ENCODE measurements at places on chromosomes 1 and 21.

DNA sequence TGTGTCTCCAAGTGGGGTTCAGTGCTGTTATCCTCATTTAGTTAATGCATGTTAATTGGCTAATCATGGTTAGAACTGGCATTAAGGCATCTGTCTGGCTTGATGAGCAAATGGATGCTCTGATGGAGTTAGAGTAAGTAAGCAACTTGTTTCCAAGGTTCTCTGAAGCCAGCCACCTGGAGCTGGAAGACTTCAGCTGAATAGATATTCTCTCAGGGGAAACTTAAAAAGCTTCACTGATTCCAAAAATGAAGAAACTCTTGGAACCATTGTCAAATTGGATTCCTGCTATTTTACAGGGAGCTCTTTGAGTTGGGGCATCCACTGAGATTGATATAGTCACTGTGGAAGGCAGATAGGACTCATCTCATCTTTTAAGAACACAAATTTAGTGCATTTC lies 118.9 kb downstream of the CACHD1 start:
- no peak for DNase-seq

GRCh38 chr1:197339106-197340060 lies 71.3 kb downstream of the CRB1 start:
- DNase-seq = no peak

DNA sequence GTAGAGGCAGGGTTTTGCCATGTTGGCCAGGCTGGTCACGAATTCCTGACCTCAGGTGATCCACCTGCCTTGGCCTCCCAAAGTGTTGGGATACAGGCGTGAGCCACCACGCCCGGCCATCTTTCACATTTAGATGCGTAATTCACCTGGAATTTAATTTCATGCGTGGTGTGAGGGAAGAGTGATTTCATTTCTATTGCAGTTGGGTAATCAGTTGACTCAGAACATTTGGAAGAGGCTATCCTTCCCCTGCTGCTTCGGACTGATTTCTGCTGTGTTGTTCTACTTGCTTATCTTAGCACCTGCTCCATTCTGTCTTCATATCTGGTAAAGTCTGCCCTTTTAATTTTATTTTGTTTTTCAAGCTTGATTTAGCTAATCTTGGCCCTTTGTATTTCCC lies 19.1 kb downstream of the DIP2A start:
- no peak for DNase-seq

- DNase-seq = no peak
Measured at GRCh38 chr1:43705982-43706597, 1.2 kb upstream of the ST3GAL3 start.

- no peak for DNase-seq
Measured at GRCh38 chr1:17338706-17339493, 30.9 kb downstream of the PADI4 start.

DNA sequence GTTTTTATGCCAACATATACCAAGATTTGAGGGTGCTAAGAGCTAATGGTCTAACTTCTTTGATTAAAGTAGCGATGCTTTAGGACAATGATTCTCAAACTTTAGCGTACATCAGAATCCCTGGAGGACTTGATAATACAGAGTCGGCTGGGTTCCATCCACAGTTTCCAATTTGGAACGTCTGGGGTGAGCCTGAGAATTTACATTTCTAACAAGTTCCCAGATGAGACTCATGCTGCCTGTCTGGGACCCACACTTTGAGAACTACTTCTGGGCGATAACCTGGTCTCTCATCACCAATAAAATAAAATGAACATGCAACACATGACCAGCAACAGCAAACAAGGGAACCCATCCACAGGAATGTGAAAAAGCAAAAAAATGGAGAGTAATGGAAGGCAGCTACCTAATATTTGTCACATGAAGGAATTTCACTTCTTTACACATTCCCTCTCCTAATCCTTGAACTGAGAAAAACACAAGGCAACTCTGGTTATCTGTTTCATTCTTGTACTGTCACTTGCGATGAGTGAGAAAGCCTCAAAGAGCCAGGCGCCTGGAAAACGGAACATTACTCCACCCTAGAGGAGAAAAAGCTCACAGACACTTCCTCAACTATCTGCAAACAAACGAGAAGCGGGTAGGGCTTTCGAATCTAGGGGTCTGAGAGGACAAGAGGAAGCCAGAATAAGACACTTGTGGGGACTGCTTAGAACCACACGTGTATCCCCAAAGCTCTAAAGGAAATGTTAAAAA lies 14.0 kb downstream of the HSF2BP start:
- no peak for DNase-seq

GRCh38 chr1:36532810-36533401 lies 50.2 kb upstream of the CSF3R start:
- DNase-seq = no peak

GRCh38 chr1:10663678-10664035 lies 132.8 kb downstream of the CASZ1 start:
- no peak for DNase-seq

DNA sequence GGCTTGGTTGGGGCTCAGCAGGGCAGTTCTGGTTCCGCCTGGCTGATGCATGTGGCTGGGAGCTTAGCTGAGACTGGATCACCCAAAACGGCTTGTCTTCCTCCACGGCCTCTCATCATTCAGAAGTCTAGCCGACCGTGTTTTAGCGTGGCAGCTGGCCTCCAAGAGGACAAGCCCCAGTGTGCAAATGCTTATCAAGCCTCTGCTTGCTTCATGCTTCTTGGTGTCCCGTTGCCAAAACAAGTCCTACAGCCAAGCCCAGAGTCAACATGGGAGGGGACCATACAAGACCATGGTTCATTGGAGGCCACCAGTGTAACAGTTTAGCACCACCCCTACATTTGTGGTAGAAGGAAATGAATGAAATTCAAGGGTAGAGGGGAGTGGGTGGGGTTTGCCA lies 10.5 kb upstream of the KDF1 start:
- DNase-seq = no peak

DNA sequence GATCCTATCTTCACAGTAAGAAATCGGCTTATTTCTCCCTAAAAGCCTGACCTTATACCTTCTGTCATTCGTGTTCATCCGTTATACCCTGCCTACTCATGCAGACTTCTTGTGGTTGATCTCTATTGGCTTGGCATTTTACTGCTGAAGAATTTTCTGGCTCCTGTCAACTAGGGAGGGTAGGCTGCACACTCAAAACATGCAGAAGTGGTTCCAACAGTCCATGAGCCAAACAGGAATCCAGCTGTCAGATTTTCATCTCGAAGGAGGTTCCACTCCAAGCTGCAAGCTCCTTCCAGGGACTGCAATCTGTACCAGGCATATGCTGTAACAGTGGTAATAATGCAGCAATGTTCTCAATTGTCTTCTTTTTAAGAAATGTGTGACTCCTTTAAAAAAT lies 10.1 kb downstream of the DNAJC11 start:
- no peak for DNase-seq

GRCh38 chr1:173477286-173478093 lies at the start of gene PRDX6:
PRDX6 (plus strand) TSS chr1:173477335; CDS start chr1:173477398, 63 bp downstream.
- no peak for DNase-seq

- DNase-seq = no peak
Measured at GRCh38 chr1:226569879-226570547, 21.4 kb downstream of the STUM start.

- DNase-seq = peak; percentile 36
Measured at GRCh38 chr1:22641906-22642636, 1.4 kb upstream of the C1QC start.

DNA sequence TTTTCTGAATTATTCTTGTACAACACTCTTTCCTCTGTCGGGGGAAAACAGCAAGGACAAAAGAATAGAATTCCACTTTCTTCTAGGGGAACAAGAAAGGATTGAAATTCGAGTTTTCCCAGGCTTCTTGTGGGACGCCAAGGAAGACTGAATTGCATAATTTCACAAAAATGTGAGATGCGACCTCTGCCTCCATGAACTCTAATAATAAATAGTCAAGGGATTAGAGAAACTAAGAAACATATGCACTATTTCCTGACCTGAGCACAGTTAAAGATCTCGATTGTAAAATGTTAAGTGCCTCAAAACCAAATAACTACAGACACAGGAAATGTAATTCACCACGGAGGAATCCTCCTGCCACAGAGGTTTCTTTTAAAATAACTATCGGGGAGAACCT lies 117.3 kb upstream of the MARK1 start:
- no peak for DNase-seq

GRCh38 chr1:22295856-22296255 lies 153.0 kb upstream of the WNT4 start:
- DNase-seq = no peak

GRCh38 chr1:162690672-162691434 lies 58.6 kb downstream of the DDR2 start:
- no peak for DNase-seq
